Left ventricle myocardium inferior (tissue), 1 donor: ENCODE measurements at places on chromosomes 7 and 10. TPM values are rescaled to one million over a fixed set of nuclear protein-coding genes. Genes with fewer than 3 reads are reported as not detected.

NPY4R2 gene
- total RNA-seq, result not detected

PTPN20 gene
- total RNA-seq, result 13.0 TPM

PSD gene
- total RNA-seq, result 0.93 TPM

EEPD1 gene
- total RNA-seq, result 7.1 TPM

ACTA2 gene
- 89.4 TPM for total RNA-seq

ACHE gene
- 0.49 TPM for total RNA-seq

FAM241B gene
- total RNA-seq, result 5.3 TPM

MYH16 gene
- not detected for total RNA-seq

DNA sequence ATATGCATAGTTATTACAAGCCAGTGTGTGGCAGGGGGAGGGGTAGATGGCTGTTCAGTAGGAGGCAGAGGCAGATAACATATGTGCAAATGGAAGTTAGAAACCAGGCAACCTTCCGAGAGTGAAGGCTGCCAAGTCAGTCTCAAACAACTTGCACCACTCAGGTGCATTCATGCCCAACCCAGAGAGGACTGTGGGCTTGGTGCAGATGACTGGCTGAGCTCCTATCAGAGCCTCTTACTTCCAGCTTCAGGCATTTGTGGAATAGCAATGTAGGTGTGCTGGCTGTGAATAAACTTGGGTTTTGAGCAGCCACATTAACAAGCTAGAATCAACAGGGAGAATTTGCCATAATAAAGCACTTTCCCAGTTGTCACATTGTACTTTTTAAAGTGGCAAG, 789.8 kb downstream of the PHTF2 start:
- H3K4me3 ChIP-seq, result no peak overlapping the region
- H3K27me3 ChIP-seq, result no peaks in the 10 kb centered on the region
- H3K27ac ChIP-seq, result no peak overlapping the region
- no peak for DNase-seq
- H3K36me3 ChIP-seq, result no peaks in the 10 kb centered on the region

DNA sequence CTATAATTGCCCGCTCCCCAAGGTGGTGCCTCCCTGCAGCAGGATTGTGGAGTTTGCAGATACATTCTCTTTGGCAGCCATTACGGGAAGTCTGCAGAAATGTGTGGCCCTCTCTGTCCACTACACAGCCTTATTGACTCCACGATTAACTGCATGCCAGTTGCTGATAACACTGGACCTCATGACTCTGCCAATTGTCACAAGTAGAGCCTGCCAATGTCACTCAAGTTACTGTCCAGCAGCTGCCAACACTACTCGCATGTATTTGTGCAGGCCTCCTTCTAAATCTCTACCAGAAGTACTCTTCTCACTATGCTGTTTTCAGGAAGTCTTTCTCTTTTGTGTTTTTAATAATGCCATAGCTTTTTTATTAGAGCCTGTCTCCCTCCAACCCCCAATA, 128.8 kb downstream of the PPP1R3A start:
- peak overlapping the region; percentile 59 for H3K27ac ChIP-seq
- peak; percentile 28 for DNase-seq
- H3K4me3 ChIP-seq, result no peak overlapping the region
- no peaks in the 10 kb centered on the region for H3K36me3 ChIP-seq
- no peaks in the 10 kb centered on the region for H3K27me3 ChIP-seq

DNA sequence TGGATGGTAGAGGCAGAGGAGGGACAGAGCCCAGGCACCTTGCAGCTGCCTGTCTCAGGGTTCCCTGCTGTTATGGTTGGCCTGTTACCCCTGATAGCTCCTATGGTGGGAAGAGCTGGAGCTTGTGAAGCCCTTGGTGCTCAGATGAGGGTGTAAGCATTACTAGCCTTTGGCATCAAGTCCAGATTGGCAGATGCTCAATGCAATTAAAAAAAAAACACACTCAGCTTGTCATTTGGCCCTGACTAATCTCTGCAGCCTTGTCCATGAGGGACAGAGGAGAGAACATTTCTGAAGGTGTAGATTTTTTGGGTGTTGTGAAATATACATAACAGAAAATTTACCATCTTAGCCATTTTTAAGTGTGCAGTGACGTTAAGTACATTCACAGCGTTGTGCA, 86.3 kb downstream of the PLPP4 start:
- no peaks in the 10 kb centered on the region for H3K27me3 ChIP-seq
- H3K4me1 ChIP-seq, result no peaks in the 10 kb centered on the region
- no peak overlapping the region for H3K27ac ChIP-seq
- H3K4me3 ChIP-seq, result no peak overlapping the region
- H3K36me3 ChIP-seq, result no peaks in the 10 kb centered on the region

- no peak for DNase-seq
- H3K27ac ChIP-seq, result peak overlapping the region; percentile 96
- H3K4me3 ChIP-seq, result no peak overlapping the region
- H3K4me1 ChIP-seq, result peaks cover 100% of the 10 kb centered on the region
These were observed 9.7 kb downstream of the MXI1 start for GRCh38 chr10:110216942-110217661.

DNA sequence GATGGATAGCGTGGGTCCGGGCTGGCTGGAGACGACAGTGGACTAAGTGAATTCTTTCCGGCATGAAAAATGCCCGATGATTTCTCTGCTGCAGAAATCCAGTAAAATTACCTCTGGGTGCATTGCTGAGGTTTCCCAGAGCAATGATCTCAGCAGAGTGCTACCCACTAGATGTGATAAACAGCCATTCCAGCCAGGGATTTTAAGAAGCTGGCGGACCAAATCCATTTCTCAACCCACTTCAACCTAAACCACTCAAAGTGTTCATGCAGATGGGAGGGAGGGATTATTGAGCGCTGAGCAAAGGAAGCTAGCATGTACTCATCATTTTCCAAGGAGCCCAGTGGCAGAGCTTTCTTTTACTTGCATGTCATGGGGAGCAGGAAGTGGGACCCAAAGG, 116.7 kb downstream of the PRKCQ start:
- peaks cover 46% of the 10 kb centered on the region for H3K27me3 ChIP-seq
- H3K27ac ChIP-seq, result no peak overlapping the region
- no peak for DNase-seq
- no peaks in the 10 kb centered on the region for H3K4me1 ChIP-seq
- H3K36me3 ChIP-seq, result no peaks in the 10 kb centered on the region

GRCh38 chr7:88202799-88203198, 17.0 kb downstream of the SRI start:
- no peak for DNase-seq
- H3K4me1 ChIP-seq, result no peaks in the 10 kb centered on the region
- no peak overlapping the region for H3K27ac ChIP-seq
- H3K27me3 ChIP-seq, result no peaks in the 10 kb centered on the region
- no peak overlapping the region for H3K4me3 ChIP-seq

DNA sequence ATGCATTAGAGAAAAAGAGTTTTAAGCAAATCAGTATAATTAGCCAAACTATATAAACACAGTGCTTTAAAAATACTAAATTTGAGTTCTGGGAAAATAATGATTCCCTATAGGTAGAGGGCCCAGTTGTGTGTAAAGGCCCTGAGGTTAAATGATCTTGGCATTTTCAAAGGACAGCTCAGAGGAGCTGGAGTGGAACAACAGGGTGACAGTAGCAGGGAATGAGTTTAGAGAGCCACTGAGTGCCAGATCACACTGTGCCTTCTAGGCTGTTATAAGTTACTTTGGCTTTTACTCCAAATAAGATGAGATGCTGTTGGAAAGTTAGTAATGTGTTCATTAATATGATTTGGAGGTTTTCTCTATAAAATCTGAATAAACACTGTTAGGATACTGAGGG, 34.6 kb downstream of the VWDE start:
- H3K27ac ChIP-seq, result no peak overlapping the region
- no peaks in the 10 kb centered on the region for H3K36me3 ChIP-seq
- H3K4me1 ChIP-seq, result no peaks in the 10 kb centered on the region
- DNase-seq, result no peak

DNA sequence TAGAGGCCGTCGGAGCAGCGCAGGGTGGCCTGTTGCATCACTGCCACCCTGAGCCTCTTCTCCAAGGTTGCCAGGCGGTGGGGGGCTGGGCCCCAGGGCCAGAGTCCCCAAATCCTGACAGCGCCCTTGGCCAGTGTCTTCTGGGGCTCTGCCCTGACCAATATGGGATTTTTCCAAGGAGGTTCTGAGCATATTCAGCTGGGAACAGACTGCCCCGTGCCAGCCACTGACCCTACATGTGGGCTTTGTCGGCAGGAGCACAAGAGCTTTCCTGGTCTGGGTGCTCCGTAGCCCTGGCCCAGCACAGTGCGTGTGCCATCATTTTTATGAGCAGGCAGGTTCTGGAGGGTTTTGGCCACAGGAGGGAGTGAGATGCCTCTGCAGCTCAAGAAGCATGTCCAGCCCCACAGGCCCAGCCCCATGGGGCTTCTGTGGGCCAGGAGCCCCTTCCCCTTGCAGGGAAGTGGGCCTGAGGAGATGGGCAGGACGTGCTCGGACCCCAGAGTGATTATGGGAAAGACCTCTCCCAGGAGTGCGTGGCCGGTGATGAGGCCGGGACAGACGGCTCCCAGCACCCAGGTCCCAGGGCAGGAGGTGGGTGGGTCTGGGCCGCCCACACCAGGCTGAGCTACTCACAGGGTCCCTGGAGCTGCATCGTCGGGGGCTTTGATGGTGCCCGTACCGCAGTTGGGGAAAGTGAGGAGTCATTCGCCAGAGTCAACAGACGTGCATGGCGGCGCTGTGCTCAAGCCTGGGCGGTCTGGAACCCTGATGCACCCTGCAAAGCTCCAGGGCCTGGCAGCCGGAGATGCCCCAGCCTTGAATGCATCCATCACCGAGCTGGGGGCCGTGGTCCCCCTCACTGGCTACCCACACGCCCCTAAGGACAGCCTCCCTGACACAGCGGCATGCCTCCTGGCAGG, 66.6 kb downstream of the PWWP2B start:
- DNase-seq, result no peak
- peak overlapping the region; percentile 98 for H3K27ac ChIP-seq
- peaks cover 76% of the 10 kb centered on the region for H3K4me1 ChIP-seq
- H3K4me3 ChIP-seq, result peak overlapping the region; percentile 43
- H3K27me3 ChIP-seq, result no peaks in the 10 kb centered on the region

GRCh38 chr7:116279217-116279616, 68.9 kb downstream of the TES start:
- H3K27me3 ChIP-seq, result no peaks in the 10 kb centered on the region
- H3K4me3 ChIP-seq, result no peak overlapping the region

- no peaks in the 10 kb centered on the region for H3K4me1 ChIP-seq
- peaks cover 12% of the 10 kb centered on the region for H3K27me3 ChIP-seq
- H3K4me3 ChIP-seq, result no peak overlapping the region
These were observed 885.1 kb downstream of the CCSER2 start for GRCh38 chr10:85213493-85213892.

GRCh38 chr7:21067216-21067615, 280.5 kb upstream of the SP8 start:
- no peak for DNase-seq
- H3K27ac ChIP-seq, result no peak overlapping the region
- no peak overlapping the region for H3K4me3 ChIP-seq
- no peaks in the 10 kb centered on the region for H3K27me3 ChIP-seq
- H3K4me1 ChIP-seq, result no peaks in the 10 kb centered on the region

GRCh38 chr10:62938672-62939071, 122.5 kb upstream of the EGR2 start:
- no peaks in the 10 kb centered on the region for H3K36me3 ChIP-seq
- peaks cover 8% of the 10 kb centered on the region for H3K27me3 ChIP-seq
- H3K4me3 ChIP-seq, result no peak overlapping the region
- no peak for DNase-seq
- H3K27ac ChIP-seq, result no peak overlapping the region

DNA sequence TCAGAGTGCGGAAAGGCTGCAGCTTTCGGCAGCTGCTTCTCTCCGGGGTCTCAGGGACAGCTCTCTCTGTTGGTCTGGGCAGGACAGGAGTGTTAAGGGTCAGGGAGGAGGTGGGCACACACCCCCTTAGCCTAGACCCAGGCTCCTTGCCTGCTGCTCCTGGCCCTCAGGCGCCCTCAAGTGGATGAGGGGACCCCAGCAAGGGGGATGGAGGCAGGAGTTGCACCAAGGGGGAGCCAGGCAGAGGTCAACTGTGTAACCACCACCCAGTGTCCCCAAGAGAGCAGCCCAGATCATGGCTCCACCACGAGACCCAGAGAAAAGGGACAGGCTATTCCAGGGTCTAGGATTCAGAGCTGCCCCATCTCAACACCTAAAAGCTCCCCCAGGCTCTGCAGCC, 26.9 kb downstream of the SPOCK2 start:
- H3K4me3 ChIP-seq, result no peak overlapping the region
- H3K27me3 ChIP-seq, result no peaks in the 10 kb centered on the region
- H3K4me1 ChIP-seq, result peaks cover 34% of the 10 kb centered on the region
- no peak for DNase-seq
- no peak overlapping the region for H3K27ac ChIP-seq

DNA sequence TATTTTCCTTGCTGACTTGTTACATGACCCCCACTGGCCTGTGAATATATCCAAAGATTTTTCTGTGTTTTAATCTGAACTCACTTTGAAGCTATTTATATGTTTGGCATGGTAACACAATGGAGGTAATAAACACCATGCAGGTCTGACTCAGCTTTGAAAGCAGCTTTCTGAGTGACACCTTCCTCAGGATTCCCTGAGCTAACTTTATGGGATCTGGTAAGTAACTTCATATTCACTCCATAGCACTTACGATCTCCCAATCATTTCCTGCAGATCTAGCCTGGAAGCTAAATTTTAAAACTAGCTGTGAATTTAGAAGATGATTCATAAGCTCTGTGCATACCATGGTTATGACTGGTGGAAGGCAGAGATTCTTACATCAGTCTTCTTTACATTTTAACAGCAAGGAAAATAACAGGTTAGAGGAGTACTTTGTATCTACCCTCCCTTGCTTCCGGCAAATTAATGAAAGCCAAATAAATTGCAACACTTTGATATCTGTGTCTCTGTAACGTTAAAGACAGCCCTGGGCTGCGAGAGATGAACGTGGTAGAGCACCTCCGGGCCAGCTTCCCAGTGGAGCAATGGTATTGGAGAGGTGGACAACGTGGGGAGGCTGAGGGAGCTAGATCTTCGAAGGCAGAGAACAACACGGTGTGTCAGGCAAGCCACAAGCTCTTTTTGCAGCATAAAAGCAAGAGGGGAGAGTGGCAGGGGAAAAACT, 170.2 kb upstream of the KLF14 start:
- H3K4me1 ChIP-seq, result peaks cover 74% of the 10 kb centered on the region
- H3K27ac ChIP-seq, result peak overlapping the region; percentile 84
- DNase-seq, result no peak

GRCh38 chr10:117096599-117097201, 41.4 kb downstream of the VAX1 start:
- no peak overlapping the region for H3K4me3 ChIP-seq
- no peak for DNase-seq
- no peak overlapping the region for H3K27ac ChIP-seq

- H3K4me1 ChIP-seq, result no peaks in the 10 kb centered on the region
- H3K27ac ChIP-seq, result no peak overlapping the region
- no peaks in the 10 kb centered on the region for H3K36me3 ChIP-seq
These were observed 176.5 kb downstream of the SUGCT start for GRCh38 chr7:40311307-40311706.
